ENCODE measurements at places on chromosomes 3 and 15.

GRCh38 chr15:47407692-47408091, 309.6 kb upstream of the SEMA6D start:
- no peak for DNase-seq

DNA sequence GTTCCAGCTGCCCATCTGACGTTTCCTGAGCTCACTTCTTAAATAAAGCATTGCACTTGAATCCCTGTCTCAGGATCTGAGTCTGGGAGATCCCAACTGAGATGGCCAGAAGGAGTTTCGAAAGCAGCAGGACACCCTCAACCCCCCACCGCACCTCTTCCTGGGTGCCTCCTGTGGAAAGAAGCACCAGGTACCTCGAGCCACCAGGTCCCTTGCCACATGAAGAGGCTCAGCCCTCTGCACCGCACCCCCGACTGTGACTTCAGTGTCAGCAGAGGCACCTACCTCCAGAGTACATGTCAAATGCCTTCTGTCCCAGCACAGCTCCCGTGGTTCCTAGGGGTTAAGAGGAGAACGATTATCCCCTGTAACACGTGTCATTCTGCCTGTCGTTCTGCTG, 26.7 kb downstream of the FAM3D start:
- no peak for DNase-seq

GRCh38 chr3:126616931-126617330, 38.0 kb downstream of the TXNRD3 start:
- DNase-seq, result no peak

GRCh38 chr15:83304861-83305703, 20.6 kb upstream of the BNC1 start:
- DNase-seq, result no peak

DNA sequence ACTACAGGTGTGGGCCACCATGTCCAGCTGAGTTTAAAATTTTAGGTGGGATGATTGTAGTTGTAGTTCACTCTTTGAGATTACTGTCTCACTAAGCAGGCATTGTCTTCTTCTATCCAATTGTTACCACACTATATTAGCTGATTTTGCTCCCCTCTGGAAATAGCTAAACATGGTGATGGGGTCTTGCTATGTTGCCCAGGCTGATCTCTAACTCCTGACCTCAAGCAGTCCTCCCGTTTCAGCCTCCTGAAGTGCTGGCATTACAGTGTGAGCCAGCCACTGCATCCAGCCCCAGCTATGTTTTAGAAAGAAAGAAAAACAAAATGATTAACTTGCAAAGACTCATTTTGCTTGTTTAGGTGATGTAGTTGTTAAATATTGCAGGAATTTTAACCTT, 30.6 kb downstream of the YEATS2 start:
- no peak for DNase-seq

DNA sequence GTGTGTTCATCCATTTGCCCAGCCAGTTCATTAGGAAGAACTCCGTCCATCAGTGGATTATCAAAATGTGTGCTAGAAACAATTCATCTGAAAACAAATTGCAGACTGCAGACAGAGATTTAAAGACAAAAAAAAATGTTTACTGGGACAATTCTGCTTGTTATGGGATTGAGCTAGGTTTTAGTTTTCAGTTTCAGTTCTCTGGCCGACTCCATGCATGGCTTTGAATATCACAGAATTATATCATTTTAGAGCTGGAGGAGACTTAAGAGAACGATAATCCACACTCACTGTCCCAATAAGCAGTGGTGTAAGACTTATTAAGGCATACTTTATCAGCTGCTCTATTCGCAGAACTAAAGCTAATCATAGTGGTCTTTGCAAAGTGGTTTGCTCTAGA, 51.1 kb downstream of the TFG start:
- no peak for DNase-seq

DNA sequence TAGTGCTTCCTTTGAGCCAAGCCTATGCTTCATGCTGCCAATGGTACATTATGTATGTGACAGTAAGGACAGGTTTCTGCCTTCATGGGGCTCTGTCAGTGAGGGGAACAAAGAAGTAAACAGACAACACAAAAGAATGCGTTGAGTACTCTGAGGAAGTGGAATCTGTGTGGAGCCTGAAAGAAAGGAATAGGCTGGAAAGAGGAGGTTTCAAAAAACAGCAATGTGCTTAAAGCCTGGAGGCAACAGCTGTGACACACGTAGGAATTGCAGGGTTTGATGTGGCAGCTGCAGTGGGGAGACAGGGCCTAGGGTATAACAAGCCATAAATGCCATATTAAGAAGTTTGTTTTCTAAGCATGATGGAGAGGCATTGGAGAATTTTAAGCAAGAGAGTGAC, 316.7 kb downstream of the CLSTN2 start:
- no peak for DNase-seq

DNA sequence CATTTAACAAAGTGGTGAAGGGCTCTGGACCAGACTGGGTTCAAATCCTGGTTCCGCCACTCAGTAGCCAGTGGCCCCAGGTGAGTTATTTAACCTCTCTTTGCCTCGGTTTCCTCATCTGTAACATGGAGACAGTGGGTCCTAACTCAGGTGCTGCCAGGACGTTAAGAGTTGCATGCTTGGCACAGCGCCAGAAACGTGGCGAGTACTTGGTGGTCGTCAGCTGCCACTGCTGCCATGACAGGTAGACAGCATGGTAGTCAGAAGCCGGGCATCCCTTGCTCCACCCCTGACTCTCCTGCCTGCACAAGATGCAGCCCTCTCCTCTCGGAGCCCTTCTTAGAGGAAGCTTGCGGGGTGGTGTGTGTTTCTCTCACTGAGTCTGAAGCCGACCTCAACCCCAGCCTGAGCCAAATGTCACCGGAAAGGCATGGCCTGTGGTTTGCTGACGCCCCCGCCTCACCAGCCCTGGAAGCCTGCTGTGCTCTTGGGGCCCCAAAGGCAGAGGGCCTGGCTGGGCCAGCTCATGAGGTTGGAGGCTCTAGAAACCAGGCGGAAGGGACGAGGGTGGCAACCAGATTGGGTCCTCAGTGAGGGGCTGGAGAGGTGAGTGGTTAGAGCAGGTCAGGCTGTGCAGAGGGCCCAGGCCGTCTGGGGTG, 160.8 kb upstream of the TLE3 start:
- peak; percentile 32 for DNase-seq

DNA sequence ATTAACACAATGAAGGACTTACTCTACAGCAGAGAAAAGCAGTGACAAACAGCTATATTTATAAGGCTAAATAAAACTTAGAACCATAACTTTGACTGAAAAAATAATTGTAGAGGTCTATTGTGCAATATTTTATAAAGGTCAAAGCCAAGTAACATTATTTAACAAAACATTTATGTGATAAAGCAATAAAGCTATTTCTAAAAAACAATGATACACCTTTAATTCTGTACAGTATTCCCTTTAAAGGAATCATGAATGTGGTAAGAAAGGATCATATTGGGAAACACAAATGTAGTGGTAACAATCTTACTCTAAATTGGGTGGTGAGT, 236.4 kb downstream of the ISL2 start:
- DNase-seq, result no peak

DNA sequence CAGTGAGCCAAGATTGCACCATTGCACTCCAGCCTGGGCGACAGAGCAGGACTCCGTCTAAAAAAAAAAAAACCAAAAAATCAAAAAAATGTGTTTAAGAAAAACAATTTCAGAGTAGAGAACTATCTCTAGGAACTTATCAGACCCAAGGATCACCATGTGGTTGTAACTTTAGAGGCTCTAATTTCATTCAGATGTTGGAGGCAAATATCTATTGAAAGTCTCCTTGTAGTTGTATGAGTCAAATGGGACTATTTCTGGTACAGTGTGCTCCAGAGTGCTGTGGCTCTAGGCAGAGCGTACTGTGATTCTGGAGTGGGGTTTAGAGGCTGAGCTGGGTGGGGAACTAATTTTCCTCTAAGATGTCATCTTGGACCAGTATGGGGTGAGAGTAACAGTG, 398.7 kb downstream of the SHQ1 start:
- DNase-seq, result no peak

DNA sequence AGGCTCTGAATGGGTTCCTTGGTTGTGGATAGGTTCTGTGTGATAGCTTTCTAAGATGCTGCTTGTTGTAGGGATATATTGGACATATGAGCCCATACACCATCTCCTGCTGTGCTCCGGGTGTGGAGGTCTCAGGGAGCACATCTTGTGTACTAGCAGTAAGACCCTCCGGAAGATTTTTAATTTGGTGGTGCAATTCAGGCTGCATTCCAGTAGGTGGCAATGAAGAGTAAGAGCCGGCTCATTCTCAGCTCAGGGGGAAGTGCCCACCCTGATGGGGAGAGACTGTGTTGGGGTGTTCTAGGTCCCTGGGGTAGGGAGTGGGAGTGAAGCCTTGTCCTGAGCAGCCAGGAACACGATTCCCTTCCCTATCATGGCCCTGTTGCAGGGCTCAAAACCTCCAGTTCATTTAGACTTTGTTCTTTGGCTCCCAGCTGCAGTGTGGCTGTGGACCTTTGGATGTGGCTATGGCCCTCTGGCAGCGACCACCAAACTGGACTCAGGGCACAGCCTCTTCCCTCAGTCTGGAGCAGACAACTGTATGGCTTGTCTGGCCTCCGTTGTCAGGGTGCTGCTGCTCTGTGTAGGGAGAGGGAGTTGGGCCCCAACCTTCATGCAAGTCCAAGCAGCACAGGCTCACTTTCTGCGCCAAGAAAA, 104.7 kb downstream of the UNC13C start:
- no peak for DNase-seq

GRCh38 chr3:151795276-151795675, 18.6 kb upstream of the AADAC start:
- DNase-seq, result no peak

DNA sequence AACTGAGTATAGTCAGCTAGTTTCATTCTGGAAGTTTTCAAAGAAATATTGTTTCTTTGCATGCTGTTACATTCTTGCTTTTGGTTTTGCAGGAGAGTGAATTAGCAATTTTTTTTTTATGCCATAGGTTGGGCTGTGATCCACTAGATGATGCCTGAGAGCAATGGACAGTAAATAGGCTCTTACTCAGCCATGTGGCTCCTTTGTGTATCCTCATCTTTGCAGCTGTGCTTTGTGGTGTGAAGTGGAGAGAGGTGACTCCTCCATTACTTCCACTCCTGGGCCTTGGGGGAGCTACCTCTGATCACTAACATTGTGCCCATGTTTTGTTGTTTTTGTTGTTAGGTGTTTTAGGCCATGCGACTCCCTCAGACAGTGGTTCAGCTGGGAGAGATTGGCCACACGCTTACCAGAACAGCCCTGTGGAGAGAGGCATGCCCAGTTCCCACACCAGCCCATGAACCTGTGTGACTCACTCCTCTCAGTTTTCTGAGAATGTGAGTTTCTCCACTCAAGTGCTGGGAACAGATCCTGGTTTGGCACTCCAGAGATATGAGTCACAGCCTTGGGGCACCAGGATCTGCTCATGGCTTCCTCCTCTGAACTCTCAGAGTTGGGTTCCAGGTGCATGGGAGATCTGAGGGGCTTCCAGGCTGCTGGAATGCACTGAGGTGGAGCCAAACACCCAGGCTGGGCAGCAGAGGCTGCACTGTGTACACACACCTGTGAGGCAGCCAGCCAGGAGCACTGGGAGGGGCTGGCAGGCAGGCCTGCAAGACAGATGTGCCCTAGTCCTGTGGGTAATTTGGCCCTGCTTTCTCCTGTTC, 785.3 kb downstream of the ROBO2 start:
- no peak for DNase-seq

- no peak for DNase-seq
Observed at GRCh38 chr3:33246786-33247185, 28.2 kb upstream of the SUSD5 start.

DNA sequence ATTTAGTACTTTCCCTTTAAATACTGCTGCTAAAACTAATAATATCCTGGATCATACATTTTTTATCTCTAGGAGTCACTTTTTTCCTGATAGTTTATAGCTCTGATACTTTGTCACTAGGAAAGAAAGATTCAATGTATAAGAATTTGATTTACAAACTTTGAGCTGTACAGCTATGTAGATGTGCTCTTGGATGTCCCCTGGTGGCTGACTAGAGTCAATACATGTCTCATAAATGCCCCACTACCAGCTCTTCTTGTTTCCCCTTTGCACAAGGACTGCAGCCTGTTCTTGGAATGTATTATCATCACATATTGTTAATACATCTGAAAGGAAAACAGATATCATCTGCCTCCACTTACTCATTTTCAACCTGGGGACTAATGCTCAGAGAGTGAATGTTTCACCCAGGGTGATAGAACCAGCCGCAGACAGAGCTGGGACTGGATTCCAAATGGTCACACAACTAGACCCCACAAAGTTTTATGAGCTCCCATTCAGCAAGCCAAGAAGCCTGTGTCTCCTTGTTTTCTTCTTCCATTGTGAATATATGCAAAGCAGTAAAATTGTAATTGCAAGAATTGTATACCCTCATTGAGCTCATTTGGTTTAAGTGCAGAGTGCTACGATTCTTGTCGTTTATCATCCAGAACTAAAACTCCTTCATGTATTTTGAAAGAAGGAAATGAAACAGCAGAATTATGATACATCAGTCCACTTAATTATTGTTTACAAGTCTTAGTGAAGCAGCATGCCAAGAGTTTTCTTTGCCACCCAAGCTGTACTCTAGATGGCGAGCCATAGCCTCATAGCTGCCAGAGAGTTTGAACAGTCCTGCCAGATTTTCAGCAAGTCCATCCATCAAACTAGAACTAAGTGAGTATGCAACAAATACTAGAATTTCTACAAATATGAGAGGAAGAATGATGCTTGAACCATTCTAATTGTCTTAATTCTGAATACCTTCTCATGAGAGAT, 261.6 kb upstream of the LMCD1 start:
- DNase-seq, result peak; percentile 42

GRCh38 chr15:84752700-84753099, 4.3 kb downstream of the ZNF592 start:
- no peak for DNase-seq

DNA sequence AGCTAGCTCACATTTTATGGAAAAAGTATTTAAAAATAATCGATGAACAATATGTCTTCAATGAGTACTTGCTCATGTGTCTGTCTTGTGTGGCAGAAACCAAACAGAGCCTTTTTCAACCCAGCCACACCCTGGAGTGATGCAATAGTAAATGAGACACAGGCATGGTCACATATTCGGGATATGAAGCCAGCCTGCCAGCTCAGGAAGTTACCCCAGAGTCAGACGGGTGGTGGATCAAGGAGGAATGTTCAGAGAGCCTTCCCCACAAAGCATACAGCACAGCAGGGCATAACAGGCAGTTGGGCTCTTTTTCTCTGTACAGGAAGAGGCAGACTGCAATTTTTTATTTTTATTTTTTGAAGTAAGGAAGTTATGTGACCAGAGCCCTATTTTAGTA, 27.3 kb downstream of the LARP6 start:
- DNase-seq, result no peak

DNA sequence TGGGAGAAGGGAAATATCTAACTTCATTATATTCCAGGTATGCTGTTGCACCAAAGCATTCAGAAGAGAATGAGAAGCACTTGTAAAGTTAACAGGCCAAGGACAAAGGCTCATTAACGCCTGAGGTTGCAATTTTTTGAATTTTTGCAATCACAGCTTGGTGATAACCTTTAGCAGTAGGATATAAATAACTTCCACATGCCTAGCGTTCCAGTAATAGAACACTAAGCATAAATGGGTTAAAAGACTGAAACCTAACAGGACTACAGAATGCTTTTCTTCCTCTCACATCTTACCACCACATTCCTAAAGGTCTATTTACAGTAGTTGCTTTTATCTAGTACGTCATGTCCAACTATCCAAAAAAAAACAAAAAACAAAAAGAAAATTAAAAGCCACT, 57.4 kb upstream of the IMPG2 start:
- no peak for DNase-seq
